ENCODE measurements at places on chromosomes 5 and 9.

GRCh38 chr9:116661037-116661954 lies 25.8 kb upstream of the TRIM32 start:
- DNase-seq: peak; percentile 81

DNA sequence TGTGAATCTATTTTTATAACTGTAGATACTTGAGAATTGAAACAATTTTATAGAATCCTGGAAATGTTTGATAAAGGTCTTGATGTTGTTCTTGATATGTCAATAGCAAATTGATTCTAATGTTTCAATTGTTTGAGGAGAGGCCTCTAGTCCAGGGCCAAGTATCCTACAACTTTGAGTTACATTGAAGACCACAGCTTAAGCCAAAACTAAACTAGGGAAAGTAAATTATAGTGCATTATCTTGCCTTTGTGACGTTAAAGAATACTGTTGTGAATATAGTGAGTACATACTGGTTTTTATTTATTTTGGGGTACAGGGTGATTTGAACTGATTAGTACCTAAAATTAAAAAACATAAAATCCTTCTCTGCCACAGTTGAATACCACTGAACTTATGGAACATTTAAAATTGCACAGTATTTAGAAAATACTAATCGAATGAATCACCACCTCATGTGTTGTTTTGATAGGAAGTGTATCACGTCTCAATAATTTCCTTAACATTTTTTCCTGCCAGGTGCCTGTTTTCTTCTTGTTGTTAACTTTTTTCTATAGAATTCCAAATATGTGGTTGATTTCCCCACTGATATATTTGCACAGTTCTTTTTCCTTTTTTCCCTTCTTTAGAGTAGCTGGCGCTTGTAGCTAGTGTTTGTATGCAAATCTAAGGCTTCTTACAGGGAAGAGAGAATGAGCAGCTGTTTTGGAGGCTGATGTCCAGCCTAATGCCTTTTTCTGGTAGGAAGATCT lies 12.5 kb downstream of the ARHGEF28 start:
- DNase-seq: peak; percentile 64

DNA sequence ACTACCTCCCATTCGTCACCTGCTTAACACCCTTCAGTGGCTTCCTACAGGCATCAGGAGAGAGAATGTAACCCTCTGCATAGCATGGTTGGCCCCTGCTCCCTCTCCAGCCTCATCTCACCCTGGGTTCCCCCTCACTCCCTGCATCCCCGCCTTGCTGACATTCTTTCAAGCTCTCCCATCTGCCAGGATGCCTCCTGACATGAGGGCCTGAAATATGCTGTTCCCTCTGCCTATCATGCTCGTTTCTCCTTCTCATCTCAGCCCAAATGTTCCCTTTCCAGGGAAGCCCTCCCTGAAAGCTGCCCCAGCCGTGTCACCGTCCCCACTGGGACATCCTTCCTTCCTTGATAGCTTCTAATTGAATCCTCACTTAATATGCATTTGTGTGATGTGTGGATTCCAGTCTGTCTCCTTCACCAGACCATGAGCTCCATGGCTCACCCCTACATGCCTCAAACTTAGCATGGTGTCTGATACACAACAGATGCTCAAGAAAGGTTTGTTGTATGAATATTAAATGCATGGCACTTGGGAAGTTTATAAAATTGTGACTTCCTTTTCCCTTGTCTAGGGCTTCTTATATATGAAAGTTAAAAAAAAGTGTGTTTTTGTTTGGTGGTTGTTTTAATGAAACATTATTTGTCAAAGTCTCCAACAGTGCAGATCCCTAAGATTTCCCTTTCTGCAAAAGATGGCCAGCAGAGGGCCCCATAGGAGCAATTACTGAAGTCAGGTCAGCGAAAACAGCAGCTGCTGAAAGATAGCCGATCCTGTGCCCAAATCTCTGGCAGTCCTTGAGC lies 7.3 kb upstream of the C5orf58 start:
- peak; percentile 67 for DNase-seq

DNA sequence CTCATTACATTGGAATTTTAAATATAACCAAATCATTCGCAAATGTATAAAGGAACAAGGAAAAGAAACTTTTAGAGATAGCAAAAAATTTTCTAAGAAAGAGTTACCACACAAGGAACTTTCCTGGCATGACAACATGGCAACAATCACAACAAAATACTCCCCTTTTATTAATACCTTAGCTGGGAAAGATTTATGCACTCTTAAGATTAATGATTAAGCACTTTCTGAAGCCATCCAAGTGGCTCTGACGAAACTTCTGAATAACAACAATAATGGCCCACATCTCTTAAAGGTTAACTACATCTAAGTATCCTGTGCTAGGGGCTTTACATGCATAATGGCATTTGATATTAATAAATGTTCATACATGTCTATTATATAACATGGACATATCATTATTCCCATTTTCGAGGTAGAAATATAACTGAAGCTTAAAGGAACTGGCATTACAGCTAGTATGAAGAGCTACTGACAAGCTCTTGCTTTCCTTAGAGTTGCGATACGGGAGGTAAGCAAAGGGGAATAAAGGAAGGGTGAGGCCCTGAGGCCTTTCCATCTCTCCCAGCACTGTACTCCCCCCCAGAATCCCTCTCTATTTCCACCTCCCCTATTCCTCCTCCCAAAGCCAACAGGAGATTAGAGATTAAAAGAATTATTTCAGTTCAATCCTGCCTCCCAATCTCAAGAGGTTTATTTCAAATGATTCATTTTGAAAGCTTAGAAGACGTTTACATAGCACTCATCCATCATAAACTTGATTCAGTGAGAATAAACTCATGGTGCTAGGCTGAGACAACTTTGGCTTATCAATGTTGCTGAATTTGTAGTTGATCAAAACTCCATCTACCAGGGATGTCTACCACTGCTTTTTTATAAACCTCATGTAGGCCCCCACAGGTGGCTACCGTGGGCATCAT lies 9.6 kb downstream of the MTMR12 start:
- peak; percentile 25 for DNase-seq

DNA sequence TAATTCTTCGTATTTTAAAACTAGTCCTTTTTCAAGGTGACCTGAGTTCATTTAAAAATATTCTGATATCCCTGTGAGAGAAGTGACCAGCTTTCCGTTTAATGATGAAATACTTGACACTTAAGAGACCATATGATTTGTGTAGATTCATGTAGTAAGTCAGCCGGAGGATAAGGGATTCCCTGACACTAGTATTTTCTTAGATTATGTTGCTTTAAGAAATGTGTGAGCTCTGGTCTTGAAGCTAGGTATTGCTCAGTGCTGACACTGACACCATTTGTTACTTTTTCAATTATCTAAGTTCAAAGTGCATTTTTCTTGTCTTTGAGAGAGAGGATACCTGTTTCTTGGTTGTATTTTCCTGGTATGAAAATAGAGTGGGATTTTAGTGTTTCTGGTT lies 4.2 kb downstream of the NIPBL start:
- DNase-seq: peak; percentile 13

DNA sequence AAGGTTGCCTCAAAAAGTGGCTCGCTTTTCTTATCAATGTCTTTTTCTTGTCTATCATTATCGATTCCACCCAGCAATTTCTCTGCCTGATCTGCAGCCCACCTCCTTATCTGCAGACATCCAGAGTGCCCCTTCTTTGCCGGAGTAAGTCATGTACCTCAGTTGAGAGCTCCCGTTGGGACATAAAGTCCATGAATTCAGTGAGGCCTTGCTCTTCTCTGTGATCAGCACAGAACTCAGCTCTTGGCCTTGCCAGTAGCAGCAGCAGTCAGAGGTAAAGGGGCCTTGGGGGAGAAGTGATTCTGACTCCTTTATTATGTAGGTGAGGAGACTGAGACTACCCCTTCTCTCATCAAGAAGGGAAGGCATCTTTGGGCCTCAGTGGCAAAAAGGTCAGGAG lies 24.9 kb upstream of the DCAF12 start:
- no peak for DNase-seq

- no peak for DNase-seq
Measured at GRCh38 chr5:181108578-181109165, 22.3 kb downstream of the OR2V1 start.

GRCh38 chr9:98856982-98857381 lies 49.5 kb downstream of the GALNT12 start:
- no peak for DNase-seq

DNA sequence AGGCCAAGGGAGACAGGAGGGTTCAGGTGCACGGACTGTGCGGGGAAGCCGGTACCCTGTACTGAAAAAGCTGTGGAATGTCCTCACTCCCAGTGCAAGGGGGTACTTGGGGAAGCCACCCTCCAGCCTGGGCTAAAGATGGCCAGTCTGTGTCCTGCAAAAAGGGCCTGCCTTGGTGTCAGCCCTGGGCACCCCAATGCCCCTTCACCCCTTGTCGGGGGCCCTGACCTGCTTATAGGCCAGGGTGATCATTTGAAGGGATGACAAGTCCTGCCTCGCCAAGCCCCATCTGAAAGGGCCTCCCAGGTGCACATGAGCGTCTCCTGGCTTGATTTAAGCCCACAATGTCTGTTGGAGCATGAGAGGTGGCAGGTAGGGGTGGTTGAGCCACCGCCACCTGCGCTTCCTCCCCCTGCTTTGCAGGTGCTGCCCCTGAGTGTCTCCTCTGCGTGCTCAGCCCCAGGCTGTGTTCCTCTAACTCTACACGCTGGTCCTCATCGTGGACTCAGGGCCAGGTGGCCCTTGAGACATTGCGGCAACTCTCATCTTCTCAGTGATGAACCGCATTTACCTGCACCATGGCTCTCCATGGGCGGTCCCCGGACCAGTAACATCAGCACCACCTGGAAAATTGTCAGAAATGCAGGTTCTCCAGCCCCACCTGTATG lies 97.0 kb downstream of the ANKRD33B start:
- DNase-seq: no peak

DNA sequence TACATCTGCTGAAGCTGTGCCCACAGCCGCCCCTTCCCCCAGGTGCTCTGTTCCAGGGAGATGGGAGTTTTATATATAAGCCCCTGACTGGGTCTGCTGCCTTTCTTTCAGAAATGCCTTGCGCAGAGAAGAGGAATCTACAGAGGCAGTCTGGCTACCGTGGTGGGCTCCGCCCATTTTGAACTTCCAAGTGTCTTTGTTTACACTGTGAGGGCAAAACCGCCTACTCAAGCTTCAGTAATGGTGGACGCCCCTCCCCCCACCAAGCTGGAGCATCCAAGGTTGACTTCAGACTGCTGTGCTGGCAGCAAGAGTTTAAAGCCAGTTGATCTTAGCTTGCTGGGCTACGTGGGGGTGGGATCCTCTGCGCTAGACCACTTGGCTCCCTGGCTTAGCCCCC lies 41.3 kb downstream of the RANBP17 start:
- DNase-seq: no peak

- DNase-seq: no peak
Measured at GRCh38 chr9:99359336-99359735, 137.3 kb downstream of the SEC61B start.

- DNase-seq: no peak
Measured at GRCh38 chr5:180127682-180128670, 56.4 kb upstream of the RNF130 start.

DNA sequence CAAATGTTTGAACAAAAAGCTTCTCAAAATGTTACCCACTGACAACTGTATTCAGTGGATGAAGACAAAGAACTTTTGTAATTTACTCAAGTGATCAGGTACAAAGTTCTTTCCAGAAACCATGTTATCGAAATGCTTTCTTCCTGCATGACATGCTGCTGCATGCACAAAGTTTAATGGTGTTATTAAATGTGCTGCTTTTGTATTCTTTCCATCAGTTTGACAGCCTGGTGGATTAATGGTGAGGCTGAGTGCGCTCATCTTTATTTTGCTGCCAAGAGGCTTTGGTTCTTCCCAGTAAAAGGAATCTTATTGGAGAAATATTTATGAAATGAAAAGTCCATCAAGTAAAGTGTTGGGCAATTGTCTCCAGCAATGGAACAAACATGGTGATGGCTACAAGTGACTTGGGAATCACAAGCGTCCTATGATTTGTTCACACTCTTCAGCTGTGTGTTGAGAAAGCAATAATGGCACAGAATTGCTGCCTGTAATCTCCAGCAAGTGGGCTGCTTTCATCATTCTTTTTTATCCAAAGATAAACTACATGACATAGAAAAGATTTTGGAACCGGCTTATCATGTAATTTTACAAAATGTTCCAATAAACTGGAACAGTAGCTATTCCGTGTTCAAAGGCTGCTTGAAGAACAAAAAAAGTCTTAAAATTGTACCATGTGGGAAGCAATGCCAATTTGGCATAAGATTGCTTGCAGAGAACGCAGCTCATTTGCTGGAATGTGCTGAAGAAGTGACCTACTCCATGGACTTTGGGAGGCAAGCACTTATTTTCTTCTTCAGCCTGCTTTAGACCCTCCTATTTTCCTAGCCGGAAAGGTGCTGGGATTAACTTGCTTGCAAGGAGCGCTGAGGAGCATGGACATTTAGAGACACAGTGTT lies 153.1 kb downstream of the HSD17B3 start:
- DNase-seq: no peak

- DNase-seq: no peak
Measured at GRCh38 chr5:53913941-53914340, 353.5 kb downstream of the NDUFS4 start.

GRCh38 chr9:127200106-127200862 lies 64.3 kb upstream of the GARNL3 start:
- DNase-seq: no peak

- DNase-seq: no peak
Measured at GRCh38 chr5:67289763-67290521, 93.3 kb upstream of the CD180 start.

DNA sequence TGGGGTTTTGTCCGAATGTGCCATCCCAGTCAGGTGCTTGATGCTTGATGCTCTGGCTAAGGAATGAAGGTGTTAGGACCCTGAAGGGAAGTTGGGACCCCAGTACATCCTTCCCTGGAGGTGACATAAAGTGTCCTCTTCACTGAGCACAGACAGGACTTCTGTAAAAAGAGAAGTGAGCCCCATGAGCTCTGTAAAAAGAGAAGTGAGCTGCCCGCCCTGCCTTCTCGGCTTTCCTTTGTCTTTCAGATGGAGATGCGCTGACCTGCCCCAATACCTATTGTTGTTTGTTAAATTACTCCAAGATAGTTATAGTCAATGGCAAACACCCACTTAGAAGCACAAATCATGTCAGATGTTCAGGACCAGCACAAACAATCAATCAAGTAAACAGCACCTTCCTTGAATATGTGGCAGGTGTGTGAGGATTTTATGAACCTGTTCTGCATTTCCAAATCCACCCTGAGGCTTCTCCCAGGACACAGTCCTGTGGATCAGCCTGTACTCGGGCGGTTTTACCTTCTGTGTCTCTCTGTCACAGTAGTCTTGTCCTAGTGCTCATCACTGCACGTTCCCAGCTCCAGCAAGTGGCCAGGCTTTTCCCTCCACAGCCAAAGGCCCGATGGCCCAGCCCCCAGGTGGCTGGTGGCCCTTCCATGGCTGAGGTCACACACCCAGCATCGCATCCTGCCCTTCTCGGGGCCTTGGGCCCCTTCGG lies 191.4 kb downstream of the MTRR start:
- no peak for DNase-seq

GRCh38 chr5:82285206-82285605 lies 7.1 kb upstream of the RPS23 start:
- DNase-seq: no peak

GRCh38 chr5:79729679-79730078 lies 40.0 kb downstream of the CMYA5 start:
- no peak for DNase-seq

DNA sequence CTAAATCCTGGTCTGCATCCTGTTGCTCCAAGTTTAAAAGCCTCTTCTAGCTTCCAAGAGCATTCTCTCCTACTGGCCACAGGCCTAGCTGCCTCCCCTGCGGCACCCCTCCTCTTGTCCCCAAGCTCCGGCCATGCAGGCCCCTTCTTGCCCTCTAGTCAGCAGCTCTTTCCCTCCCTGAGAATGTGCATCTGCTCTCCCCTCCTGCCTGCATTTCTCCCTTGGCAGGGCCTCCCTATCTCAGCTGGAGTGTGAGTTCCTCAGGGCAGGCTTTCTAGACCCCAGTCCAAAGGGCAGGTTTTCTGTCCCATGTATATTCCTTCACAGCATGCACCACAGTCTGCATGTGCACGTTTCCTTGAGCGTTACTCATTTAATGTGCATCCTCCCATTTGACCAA lies 24.6 kb upstream of the BARX1 start:
- DNase-seq: no peak

All from NCI-H82 (cell line).